ENCODE measurements at places on chromosomes 3 and 15. TPM values are rescaled to one million over a fixed set of nuclear protein-coding genes. Genes with fewer than 3 reads are reported as not detected.

DNA sequence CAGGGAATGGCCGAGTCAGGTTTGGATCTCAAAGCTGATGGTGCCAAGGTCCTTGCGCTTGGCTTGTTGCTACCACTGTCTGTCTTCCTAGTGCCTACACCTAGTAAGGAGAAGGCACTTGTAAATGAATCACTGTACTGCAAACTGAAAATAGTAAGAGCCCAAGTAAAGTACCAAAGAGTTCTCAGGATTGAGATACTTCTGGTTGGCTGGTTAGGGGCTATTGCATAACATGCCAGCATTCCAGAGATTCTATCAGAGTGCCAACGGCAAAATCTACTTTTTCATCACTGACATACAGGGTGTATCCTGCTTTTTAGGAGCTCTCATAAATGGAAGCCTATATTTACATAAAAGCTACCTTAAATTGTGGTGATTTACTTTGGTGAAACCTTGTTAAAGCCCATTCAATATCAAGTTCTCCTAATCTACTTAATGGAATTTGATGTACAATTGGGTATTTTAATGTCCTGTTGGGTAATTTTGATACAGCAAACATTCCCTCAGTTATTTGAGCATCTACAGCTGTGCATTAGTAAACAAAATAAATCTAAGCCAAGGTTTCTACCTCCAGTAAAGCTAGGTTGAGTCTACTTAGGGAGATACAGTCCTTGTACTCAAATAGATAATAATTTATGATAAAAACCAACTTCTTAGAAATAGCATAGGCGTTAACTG is 30.7 kb upstream of the CHD2 start:
- DNase-seq: peak; percentile 37

GRCh38 chr3:161413127-161413854 is 42.0 kb upstream of the SPTSSB start:
- DNase-seq: no peak

LRTM1 gene
- not detected for total RNA-seq

GRCh38 chr15:48624700-48625099 is 20.8 kb downstream of the FBN1 start:
- no peak for DNase-seq

SYNPR gene
- 0.43 TPM for total RNA-seq

KPNA1 gene
- 38.7 TPM for total RNA-seq

GRCh38 chr3:37994639-37994972 is 4.0 kb downstream of the VILL start:
- DNase-seq: no peak

DNA sequence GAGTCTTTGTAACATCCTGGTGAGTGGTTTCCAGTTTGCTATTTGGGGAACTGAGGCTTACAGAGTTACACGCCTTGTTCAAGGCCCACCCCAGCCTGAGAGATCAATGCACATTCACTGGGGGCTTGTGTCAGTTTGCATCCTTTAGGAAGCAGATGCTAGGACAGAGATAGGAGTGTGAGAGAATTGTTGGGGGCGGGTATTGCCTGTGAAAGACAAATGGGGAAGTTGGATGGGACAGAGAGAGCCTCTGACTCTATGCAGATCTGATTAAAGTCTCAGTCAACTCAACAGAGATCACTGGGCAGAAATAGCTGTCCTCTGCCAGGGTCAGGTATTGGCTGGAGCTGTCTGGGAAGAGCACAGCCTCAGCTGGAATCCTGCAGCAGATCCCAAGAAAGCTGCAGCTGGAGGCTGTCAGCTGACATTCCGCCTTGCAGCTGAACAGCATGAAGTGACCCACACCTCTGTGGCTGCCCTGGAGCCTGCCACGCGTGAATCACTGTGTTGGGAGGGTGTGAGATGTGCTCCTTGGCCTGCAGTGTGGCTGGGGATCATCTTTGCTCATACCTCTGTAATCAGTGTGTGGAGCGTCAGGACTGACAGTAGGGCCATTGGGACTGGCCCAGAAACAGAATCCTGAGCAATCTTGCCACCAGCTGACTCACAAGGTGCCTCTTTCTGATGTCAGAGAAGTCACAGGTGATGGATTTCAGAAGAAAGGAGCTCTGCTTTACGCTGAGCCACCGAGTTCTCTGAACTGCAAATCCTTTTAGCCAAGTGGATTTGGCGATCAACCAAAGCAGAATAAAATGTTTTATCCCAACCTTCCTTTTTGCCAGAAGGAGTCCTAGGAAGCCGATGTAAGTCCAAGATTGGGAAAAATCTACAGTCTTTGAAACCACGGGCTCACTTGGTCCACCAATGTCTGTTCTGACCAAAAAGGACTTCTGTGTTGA is 284.1 kb upstream of the LRRFIP2 start:
- peak; percentile 35 for DNase-seq

DNA sequence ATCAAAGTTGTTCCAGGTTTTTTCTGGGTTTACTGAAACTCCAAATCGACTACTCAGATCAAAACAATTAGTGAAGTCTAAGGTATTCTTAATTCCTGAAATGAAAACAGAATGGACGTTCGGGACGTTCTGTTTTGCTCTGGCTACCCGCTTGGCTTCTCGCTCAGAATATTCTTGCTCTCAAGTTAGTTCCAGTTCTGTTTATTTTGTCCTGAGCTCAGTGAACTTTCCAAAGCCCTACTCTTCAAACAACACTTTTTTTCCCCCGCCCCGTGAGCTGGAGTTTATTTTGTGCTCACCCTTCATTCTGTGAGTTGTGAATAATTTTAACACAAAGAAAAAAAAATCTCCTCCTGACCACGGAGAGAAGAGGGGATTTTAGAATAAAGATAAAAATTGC is 72.6 kb downstream of the SAMMSON start:
- peak; percentile 63 for DNase-seq

Measured in lung (tissue), 17 donors.